ENCODE measurements at places on chromosomes 7 and 10.
A peak's percentile ranks its signal among the peaks of the same experiment; 100 is the strongest.

DNA sequence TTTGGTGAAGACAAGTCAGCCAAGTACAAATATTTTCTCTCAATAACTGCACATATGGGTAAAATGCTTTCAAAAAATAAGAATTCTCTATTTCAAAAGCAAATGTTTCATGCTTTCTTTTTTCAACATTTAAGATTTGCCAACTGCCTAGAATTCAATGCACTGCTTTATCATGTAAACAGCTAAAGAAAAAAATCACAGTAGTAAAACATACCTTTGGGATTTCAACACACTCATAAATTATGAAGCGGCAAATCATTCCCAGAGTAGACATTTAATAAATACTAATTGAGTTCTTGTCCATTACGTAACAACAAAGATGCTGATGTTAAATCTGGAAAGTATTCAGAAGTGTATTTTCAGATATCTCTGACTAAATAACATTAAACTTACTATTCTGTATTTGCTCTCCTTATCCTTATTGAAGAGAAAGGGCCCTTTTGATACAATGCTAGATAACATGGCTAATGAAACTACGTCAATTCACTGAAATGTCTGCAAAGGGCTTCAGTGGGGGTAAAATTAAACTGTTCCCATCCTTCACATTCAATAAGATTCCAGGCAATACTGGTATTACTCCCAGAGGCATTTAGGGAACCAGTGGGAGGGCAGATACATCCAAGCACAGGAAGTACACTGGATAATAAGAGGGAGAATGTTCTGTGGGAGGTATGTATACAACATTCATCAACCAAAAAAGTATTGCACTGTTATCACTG is 13.9 kb downstream of the NAPEPLD start:
- peak; percentile 41 for ATAC-seq

DNA sequence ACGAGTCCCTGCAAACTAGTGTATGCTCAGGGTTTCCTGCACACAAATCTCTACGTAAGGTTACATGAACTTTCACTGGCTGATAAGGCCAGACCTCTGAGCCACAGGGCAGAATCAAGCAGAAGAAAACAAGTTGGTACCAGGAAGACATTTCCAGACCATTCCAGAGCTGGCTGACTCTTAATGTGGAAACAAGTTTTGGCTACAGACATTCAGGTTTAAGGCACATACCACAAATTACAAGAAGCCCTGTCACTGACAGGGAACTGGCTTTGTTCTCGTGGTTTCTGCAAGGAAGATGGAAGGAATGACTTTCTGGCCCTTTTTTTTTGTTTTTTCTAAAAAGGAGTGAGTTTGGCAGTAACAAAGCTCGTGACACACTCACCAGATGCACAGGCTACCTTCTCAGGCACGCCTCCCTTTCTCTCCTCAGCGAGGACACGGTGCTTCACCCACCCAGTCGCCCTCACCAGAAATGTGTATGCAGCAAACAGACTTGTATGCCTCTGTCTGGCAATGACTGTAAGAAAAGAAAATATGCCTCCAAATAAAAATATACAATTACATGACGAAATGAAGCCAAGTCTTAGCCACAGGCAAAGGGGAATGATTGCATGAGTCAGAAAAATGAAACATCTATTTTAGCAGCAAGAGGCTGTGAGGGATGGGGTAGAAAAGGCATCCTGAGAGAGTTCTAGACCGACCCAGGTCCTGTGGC is 22.6 kb downstream of the PLAC9 start:
- peak; percentile 63 for ATAC-seq

DNA sequence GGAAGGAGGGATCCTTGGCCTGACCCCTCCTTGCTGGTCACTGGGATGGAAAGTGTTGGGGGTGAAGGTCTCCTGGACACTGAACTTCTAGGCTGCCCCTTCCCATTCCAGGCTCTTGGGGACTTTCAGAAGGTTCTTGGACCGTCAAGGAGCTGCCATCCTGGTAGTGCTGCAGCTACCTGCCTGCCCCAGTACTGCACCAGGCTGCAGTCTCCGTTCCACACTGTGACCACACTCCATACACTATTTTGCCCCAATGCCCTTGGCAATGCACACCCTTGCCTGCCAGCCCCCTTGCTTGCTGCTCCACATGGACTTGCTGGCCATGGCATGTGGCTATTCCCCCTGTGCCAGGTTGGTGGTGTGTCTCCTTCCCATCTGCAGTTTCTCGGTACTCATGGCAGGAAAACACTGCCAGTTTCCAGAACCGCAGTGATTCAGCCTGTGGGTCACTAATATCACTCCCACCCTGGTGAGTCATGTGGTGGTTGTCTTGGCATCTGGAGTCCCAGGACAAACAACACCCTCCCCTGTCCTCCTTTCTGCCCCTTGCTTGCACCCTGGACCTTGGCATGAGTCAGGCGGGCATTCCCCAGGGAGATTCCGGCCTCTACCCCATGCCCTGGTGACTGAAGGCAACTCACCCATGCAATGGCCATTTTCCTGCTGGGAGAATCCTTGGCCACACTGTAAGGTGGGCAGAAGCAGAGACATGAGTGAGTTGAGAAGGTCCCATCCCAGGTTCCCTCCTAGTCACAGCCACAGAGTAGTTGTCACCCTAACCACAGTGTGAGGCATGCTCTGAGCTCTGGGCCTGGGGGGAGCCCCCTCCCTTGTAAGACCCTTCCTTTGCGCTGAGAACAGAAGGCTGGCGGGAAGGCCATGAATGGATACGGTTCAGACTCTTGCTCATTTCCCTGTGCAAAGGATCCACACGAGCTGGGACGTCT is 32.8 kb downstream of the GOLGA7B start:
- ATAC-seq = peak; percentile 81

DNA sequence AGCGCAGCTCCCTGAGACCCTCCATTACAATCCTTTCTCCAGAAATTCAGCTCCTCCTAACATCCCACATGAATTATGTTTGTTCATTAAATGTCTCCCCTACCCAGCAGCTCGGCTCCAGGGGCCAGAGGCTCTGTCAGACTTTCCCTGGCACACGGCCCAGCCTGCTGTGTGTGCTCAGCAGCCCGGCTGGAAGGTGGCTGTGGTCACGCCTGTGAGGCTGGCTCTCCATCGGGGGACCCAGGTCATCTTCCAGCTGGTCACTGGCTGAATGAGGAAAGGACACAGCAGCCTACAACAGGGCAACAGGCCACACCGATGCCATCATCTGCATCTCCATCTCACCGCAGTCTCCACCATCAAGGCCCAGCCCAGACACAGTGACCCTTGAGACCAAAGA is 219.8 kb downstream of the MAD1L1 start:
- peak; percentile 71 for ATAC-seq

DNA sequence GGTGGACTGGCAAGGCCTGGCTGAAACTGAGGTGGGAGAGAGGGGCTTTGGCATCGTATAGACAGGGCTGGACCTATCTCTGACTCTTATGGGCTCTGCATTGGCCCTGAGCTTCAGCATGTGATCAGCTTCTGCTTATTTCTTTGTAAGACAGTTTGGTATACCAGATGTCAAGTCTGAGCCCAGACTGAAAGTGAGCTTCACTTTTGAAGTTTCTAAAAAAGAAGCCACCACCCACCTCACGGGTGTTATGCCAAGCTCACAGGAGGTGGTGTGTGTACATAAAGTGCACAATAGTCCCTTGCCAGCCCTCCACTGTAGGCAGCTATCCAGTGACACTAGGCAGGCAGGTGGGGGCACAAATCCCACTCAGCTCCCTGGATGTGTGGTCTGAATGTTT is 68.7 kb upstream of the SEPHS1 start:
- no peak for ATAC-seq

DNA sequence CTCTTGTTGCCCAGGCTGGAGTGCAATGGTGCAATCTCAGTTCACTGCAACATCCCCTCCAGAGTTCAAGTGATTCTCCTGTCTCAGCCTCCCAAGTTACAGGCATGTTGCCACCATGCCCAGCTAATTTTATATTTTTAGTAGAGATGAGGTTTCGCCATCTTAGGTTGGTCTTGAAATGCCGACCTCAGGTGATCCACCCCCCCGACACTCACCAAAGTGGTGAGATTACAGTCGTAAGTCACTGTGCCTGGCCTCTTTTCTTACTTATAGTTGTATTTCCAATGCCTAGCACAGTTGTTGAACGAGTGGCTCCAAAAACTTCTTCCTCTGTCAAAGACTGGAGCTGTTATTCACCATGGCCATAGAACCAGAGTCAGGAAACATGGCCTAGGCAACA is 6.7 kb downstream of the RNF216 start:
- no peak for ATAC-seq

DNA sequence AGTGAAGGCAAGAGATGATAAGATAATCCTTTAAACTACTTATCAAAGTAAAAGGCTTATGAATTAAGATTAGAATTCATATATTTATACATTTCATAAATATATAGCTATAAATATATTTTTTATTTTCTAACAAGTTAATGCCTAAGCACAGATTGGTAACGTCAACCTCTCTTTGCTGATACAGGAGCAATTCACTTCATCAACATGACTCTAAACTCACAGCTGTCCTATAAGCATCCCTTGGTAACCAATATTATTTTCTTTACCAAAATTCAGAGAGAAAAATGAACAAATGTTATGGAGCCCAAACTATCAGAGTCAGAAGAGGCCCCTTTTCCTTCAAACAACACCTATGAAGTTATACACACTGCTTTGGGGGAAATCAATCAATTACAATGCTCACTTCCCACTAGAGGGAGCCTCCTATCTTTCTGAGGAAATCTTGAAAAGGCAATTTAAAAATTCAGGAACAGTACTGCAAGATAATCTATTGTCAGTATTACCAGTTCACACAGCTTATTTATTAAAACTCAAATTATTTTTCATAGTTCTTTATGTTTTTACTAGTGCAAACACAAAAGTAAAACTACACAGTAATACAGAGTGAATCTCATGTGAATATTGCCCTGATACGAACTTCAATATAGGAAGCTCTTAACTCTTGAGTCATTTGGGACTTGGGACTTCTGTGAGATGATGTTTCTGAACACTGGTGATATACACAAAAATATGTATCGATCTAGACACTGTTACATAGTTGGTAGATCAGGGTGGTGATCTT is 51.0 kb upstream of the NOBOX start:
- ATAC-seq = no peak

- peak; percentile 30 for ATAC-seq
Observed at GRCh38 chr7:28804990-28805389, 153.1 kb downstream of the TRIL start.

- peak; percentile 73 for ATAC-seq
Observed at GRCh38 chr7:47461161-47461560, 120.8 kb downstream of the TNS3 start.

GRCh38 chr7:155962191-155962967 is 150.1 kb upstream of the SHH start:
- ATAC-seq = peak; percentile 31

DNA sequence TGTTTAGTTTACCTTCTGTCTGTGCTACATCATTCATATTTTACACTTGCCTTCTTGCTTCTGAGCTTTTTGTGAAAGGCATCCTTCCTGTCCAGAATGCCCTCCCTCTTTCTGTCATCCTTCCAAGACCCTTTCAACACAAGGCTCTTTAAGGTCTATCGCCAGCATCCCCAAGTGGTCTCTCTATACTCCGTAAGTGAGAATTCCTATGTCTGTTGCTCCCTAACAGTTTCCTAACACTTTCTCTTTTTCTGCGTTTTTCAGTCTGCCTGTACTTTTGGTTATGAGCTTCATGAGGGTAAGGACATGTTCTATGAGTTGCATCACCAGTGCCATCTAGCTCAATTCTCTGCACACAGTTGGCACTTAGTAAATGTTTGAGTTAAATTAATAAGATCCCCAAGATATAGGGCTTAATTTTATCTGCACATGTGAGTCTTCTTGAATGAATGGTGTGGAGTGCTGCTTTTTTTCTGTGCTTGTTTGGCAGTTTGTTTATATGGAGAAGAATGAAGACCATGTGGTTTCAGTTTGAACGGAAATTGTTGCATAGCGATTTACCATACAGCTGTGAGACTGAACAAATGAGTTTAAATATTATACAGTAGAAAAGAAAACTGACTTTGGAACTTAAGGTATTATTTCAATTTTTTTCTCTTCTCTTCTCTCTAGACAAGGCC is 29.4 kb downstream of the RABGEF1 start:
- no peak for ATAC-seq

- no peak for ATAC-seq
Observed at GRCh38 chr7:68334636-68335272, 1263.5 kb upstream of the AUTS2 start.

DNA sequence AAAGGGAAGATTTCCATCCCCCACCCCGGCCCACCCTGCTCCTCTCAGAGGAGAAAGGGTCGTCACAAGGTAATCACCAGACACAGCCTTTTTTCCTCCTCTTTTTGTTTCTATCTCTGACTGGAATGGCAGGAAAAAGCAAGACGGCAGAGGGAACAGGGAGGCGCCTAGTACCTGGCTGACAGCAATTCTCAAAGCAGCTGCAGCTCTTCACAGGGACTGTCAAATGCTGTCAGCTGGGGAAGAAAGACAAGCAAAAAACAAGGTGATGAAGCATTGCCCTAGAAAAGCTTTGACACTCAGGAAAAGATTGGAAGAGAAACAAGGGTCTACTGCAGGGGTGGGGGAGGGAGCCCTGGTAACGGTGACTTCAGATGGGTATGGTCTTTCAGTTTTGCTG is 52.7 kb downstream of the GNA12 start:
- ATAC-seq = no peak

GRCh38 chr7:24545215-24545614 is 28.0 kb upstream of the PALS2 start:
- ATAC-seq = no peak

DNA sequence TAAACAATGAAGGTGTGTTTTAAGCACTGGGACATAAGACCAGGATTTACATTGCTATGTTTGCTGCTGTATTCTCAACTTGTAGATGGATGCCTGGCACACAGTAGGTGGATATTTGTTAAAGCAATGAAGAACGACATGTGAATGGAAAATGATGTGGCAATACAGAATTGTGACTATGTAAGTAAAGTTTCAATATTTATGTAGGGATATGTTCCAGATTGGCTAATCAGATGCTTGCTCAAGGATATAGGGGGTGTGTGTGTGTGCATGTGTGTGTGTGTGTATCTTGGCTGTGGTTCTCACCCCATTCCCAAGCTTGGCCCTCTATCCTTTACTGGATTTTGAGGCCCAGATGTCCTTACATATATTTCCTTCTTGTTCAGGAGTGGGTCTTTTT is 42.7 kb upstream of the LAMB1 start:
- peak; percentile 19 for ATAC-seq

GRCh38 chr10:5658871-5659618 is 7.3 kb downstream of the ASB13 start:
- ATAC-seq = no peak

GRCh38 chr10:78465431-78465830 is 431.8 kb downstream of the RPS24 start:
- no peak for ATAC-seq

- ATAC-seq = no peak
Observed at GRCh38 chr10:16952610-16953009, 135.4 kb upstream of the RSU1 start.

DNA sequence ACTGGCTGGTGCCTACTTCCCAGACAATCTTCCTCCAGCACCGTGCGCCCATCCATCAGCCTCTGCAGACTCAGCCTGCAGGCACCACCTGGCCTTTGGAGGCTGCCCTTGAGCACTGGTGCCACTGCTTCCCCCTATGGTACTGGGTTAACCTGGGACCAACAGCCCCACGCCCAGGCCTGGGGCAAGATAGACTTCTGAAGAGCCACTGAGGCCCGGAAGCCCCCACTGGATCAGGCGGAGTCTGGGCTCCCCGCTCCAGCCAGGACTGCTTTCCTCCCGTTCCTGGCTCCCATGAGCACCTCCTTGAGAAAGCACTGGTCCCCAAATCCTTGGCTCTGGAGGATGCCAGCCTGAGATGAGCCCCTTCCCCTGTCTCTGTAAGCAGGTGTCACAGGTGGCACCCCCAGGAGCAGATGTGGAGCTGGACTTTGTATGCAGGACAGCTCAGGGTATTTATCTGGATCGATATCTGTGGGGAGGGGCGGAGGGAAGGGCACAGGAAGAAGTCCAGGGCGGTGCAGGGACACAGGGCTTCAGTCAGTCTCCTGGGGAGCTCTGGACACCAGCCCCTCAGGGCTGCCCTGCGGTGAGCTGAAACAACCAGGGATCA is 206.5 kb upstream of the PPP2R2D start:
- no peak for ATAC-seq
